Tibial nerve (tissue), 4 donors: ENCODE measurements at places on chromosomes 6 and 20.

GRCh38 chr20:9163251-9163650 lies 94.4 kb downstream of the PLCB4 start:
- H3K36me3 ChIP-seq, result no peaks in the 10 kb centered on the region
- no peak overlapping the region for H3K4me3 ChIP-seq
- H3K4me1 ChIP-seq, result peaks cover 5% of the 10 kb centered on the region
- no peak for DNase-seq
- no peak overlapping the region for H3K27ac ChIP-seq

- no peak overlapping the region for H3K4me3 ChIP-seq
- H3K4me1 ChIP-seq, result no peaks in the 10 kb centered on the region
- no peak for DNase-seq
- no peaks in the 10 kb centered on the region for H3K27me3 ChIP-seq
- no peaks in the 10 kb centered on the region for H3K36me3 ChIP-seq
- no peak overlapping the region for H3K27ac ChIP-seq
Measured at GRCh38 chr20:61923371-61924166, 142.1 kb downstream of the TAF4 start.

- no peak for DNase-seq
- no peaks in the 10 kb centered on the region for H3K27me3 ChIP-seq
- no peaks in the 10 kb centered on the region for H3K4me1 ChIP-seq
Measured at GRCh38 chr20:10856237-10857015, 182.6 kb upstream of the JAG1 start.

DNA sequence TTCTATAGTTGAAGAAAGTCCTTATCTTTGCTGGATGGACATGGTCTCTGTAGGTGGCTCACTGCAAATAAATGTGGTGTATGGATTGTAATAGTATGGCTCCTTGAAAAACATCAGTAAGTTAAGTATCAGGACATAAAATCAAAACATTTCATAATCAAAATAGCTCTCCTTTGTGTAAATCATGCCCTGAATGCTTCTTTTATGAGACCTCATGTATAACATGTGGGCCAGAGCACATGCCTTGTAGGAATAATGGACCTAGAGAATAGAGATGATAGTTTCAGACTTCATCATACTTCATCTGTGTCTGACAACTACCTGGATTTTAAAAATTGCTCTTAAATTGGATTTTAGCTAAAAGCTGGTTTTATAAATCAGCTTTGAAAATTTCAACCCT lies 159.9 kb downstream of the ASCC3 start:
- H3K36me3 ChIP-seq, result no peaks in the 10 kb centered on the region
- peaks cover under 1% of the 10 kb centered on the region for H3K4me1 ChIP-seq
- no peak overlapping the region for H3K27ac ChIP-seq
- no peak overlapping the region for H3K4me3 ChIP-seq
- H3K27me3 ChIP-seq, result no peaks in the 10 kb centered on the region

DNA sequence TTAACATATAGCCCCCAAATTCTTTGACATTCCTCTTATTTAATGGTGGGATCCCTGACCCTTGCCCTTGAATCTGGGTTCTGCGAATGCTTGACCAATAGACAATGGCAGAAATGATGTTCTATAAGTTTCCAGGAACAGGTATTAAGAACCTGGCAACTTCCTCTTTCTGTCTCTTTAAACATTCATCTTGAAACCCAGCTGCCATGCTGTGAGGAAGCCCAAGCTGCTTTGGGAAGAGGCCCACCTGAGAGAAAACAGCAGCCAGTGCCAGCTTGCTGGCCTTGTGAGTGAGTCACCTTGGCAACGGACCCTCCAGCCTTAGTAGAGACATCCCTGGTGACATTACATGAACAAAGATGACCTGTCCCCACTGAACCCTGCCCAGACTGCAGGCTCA lies 45.2 kb upstream of the RALY start:
- no peak for DNase-seq
- H3K36me3 ChIP-seq, result no peaks in the 10 kb centered on the region
- H3K27me3 ChIP-seq, result no peaks in the 10 kb centered on the region
